CD8-positive, alpha-beta T cell (primary cell): ENCODE measurements at places on chromosomes 6 and 20. TPM values are rescaled to one million over a fixed set of nuclear protein-coding genes. Genes with fewer than 3 reads are reported as not detected.
A peak's percentile ranks its signal among the peaks of the same experiment; 100 is the strongest.

DNA sequence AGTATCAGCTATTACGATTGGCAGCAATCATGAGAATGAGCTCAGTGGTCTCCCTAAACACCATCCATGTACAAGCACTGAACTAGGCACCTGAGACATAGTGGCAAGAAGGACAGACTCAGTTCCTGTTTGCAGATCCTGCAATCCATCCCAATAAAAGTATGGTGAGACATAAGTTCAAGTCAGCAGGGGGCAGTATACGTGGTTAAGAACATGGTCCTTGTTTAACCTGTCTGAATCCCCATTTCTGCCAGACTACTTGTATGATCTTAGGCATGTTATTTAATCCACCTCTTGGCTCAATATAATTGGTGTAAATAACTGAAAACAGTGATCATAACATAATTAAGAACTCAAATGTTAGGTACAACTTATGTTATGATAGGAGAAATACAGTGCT lies 33.2 kb upstream of the PNISR start:
- DNase-seq, result peak; percentile 26

DNA sequence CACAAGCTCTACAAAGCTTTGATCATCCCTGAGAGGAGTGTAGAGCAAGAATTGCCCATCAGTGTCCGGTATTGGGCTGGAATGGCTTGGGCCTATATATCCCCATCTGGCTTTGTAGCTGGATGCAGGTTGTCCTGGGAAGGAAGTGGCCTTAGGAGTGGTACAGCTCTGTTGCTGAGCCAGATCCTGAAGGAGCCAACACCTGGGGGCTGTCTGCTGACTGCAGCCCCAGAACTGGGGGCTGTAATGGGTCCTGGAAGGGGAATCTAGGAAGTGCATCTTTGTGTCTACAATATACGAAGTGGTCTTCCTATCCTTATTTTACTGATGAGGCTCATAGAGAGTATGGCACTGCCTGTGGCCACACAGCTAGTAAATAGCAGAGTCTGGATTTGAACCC lies 145.9 kb downstream of the CDC5L start:
- no peak for DNase-seq

- DNase-seq, result no peak
Observed at GRCh38 chr6:107585815-107586435, 96.0 kb downstream of the SOBP start.

- DNase-seq, result no peak
Observed at GRCh38 chr20:49852522-49853080, 40.0 kb downstream of the SLC9A8 start.

GRCh38 chr6:126437205-126437604 lies 97.3 kb downstream of the CENPW start:
- DNase-seq, result no peak

GRCh38 chr6:78701407-78701806 lies 165.9 kb upstream of the IRAK1BP1 start:
- DNase-seq, result no peak

The PCSK2 gene
- total RNA-seq, result not detected
